Activated CD8-positive, alpha-beta T cell treated with anti-CD3 and anti-CD28 coated beads, Interleukin-2, amount 10 ng/mL, durations not matched to agents 7 days and 5 days (primary cell): ENCODE measurements at places on chromosomes 6 and 20. TPM values are rescaled to one million over a fixed set of nuclear protein-coding genes. Genes with fewer than 3 reads are reported as not detected.

DNA sequence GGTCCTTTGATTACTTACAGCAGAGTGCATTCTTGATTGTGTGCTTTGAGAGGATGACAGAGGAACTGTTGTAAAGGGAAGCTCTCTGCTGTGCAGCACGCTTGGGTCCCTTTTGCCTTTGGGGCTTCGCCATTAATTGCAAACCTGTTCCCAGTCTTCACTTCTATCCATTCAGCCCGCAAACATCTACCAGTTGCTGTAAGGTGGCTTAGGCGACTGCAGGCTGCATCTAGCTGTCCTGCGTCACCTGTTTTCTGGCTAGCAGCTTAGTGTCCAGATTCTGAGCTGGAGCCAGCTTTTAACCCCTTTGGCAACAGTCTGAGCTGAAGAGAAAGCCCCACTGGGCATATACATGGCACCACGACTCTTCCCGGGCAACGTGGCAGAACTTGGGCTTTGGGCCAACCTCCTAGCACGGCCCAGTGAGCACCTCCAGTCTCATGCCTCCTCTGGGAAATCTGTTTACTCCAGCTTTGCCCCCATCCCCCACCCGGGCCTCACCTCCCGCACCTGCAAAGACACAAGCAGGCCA, 2.5 kb upstream of the FASTKD5 start:
- no peak for DNase-seq

- DNase-seq, result no peak
These were observed 55.8 kb downstream of the SOBP start for GRCh38 chr6:107545763-107546162.

DNA sequence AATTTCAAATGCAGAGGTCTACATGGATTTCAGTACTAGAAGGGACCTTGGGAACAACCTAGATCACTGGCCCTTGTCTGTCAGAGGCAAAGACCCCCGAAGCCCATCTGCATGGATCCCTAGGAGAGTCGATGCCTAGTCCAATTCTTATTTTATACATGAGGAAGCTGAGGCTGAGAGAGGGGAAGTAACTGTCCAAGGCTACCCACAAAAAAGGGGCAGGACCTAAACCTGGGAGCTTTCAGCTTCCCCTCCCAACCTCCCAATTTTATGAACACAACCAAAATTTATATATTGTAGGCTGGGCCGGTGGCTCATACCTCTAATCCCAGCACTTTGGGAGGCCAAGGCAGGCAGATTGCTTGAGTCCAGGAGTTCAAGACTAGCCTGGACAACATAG, 73.2 kb downstream of the TRERF1 start:
- DNase-seq, result no peak

- peak; percentile 63 for DNase-seq
These were observed 1.5 kb downstream of the ZNFX1 start for GRCh38 chr20:49276161-49276960.

DNA sequence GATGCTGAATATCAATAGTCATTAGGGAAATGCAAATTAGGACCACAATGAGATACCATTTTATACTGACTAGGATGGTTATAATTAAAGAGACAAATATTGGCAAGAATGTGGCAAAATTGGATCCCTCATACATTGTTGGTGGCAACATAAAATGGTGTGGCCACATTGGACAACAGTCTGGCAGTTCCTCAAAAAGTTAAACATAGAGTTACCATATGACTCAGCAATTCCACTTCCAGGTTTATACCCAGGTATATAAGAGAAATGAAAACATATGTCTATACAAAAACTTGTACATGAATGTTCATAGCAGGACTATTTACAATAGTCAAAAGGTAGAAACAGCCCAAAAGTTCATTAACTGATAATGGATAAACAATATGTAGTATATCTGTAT, 2.0 kb upstream of the CRIP3 start:
- DNase-seq, result no peak

DNA sequence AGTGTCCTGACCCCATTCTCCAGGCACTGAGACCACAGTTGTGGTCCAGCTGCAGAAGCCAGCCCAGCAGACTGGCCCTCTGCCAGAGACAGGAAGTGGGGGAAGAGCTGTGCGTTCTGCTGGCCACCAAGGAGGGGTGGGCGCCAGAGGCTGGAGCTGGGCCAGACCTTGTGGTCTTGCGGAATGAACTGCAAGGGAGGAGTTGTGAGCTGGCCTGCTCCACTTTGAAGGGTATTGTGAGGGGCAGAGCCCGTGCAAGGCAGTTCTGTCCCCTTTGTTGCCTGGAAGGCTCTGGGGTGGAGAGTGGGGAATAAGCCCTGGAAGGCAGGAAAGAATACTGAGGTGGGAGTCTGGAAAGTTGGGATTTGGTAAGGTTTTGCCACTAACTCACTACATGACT, 3.6 kb upstream of the MDFI start:
- DNase-seq, result no peak

GRCh38 chr6:136822046-136822375, 381 bp upstream of the PEX7 start:
- DNase-seq, result no peak

DNA sequence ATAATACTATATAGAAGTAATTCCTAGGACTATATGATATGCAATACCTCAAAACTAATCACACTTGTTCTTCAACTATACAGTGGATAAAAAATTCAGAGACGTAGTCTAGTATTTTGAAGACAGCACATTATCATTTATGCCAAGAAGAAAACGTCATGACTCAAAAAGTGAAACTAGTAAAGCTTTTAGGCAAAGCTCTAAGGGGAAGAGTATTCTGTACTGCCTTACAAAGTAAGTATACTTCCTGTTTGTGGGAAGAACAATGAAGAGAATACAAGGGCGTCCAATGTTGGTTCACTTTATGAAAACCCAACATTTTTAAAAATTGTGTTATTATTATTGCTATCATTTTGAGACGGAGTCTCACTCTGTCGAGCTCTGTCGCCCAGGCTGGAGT, 27.9 kb downstream of the LOC128125822 start:
- DNase-seq, result no peak

DNA sequence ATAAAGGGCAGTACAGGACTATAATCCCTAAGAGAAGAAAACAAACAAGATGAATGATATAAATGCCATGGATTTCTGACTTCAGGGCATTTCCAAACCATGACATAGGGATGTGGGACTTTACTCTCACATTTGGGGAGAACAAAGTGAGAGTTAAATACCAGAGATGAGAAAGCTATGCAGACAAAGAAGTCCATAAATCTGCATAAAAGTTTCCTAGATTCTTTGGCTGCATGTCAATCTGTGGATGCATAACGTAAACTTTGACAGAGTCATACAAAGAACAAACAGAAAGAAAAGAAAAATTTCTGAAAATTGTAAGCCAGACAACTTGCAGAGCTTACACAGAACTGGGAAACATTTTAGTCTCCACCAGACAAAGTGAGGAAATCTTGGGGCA, 11.7 kb downstream of the EPM2A start:
- DNase-seq, result no peak

DNA sequence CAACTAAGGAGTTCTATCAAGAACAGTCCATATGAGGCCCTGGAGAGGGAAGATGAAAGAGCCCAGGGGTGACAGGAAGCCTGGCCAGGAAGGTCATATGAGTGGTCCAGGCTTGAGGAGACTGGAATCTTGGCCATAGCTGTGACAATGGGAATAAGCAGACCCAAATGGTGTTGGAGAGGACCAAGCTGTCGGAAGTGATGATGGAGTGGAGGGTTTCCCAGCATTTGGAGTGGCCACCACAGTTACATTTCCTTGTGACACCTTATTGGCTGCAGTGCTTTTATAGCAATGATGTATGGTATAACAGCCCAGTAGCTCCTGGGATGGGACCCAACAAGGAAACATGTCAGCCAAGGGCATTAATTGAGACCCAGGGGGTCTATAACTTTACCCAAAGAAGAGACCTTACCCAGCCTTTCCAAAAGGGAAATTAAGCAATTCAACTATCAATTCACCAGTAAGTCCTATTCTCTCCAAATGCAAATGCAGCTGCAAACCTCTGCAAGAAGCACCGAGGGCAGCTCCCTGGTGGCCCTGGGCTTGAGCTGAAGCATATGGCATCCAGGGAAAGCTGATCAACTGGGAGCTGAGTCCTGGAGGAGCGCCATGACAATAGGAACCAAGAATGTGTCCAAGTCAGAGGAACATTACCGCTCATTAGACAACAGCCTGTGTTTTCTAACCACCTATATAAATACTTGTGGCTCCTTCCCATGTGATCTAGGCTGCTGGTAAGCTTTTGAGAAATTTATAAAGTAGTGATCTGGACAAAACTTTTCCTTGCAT, 219.4 kb downstream of the SOD2 start:
- no peak for DNase-seq

- no peak for DNase-seq
These were observed 88.5 kb upstream of the SIM1 start for GRCh38 chr6:100553243-100553642.

GRCh38 chr20:44123874-44124535, 63.0 kb downstream of the JPH2 start:
- DNase-seq, result no peak

DNA sequence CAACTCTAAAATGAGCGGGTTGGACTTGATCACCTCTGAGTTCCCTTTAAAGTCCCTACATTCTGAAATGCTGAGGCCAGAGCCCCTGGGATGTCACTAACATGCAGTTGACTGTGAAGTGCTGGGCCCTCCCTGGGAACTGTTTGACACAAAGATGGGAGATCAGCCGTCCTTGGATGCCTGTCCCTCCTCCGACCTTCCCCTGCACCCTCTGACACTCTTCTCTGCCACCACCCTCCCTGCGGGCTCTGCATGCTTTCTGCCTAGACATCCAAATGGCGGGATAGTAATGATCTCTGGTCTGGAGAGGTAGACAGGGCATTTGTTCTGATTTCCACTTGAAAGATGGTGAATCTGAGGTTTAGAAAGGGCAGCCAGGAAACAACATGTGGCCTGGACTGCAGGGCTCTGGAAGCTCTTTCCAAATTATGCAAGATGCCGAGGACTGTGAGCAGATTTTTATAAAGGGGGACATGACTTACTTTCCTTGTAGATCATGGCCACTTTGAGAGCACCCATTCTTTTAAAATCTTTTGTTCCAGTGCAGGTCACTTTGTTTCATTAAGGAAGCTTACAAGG, 113.2 kb downstream of the ZDHHC14 start:
- DNase-seq, result no peak

GRCh38 chr6:43120101-43120763, 44.1 kb downstream of the PTK7 start:
- DNase-seq, result no peak

GRCh38 chr20:57167971-57168701, 98.3 kb downstream of the BMP7 start:
- no peak for DNase-seq

DNA sequence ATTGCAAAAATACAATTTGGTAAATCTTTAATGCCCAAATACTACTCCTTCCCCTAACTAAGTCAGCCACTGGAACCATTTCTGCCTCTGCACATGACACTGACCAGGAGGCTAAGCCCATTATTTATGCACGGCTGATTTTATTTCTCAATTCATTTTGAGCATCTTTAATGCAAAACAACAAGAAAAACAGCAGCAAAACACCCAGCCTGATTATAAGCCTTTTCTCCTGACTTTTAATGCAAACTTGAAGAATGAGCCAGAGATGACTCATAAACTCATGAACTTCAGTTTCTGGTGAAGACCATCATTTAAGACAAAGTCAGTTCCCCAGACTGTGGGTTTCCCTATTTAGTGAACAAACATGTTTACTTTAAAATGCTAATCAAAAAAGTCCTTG, 51.6 kb downstream of the CYP24A1 start:
- DNase-seq, result no peak

RSPO3 gene
- not detected for total RNA-seq

SLC16A10 gene
- total RNA-seq, result 6.3 TPM

TGM3 gene
- not detected for total RNA-seq

NKAIN2 gene
- not detected for total RNA-seq

PLTP gene
- total RNA-seq, result 2.8 TPM

MATN4 gene
- total RNA-seq, result 0.39 TPM

DDR1 gene
- 7.4 TPM for total RNA-seq

ZBTB9 gene
- total RNA-seq, result 7.3 TPM

CLDN20 gene
- not detected for total RNA-seq

NT5E gene
- 7.4 TPM for total RNA-seq

CTNNBL1 gene
- total RNA-seq, result 75.5 TPM
